ENCODE measurements at places on chromosomes 3 and 15.
A peak's percentile ranks its signal among the peaks of the same experiment; 100 is the strongest.

- DNase-seq = peak; percentile 67
These were observed 142.0 kb upstream of the PDZRN3 start for GRCh38 chr3:73766599-73767381.

GRCh38 chr3:65178703-65179102 is 490.9 kb upstream of the ADAMTS9 start:
- DNase-seq = no peak

GRCh38 chr3:166569589-166569988 is 732.4 kb upstream of the BCHE start:
- peak; percentile 30 for DNase-seq

DNA sequence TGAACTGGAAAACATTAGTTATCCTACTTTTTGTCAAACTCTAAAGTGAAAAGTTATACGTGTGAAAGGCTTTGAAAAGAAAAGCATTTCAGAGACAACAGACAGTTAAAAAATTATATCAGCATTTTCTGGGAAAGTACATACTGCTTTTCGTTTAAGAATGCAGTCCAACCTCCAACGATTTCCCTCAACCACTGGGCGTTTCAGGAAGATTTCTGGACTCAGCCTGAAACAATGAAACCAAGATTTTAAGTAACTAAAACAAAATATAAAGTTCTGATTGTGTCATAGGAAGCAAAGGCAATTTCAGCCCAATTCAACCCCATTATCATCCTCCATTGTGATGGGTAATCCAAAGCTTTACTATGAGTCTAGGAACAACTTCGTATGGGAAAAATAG is 110.7 kb downstream of the PLD1 start:
- DNase-seq = no peak

GRCh38 chr15:92480361-92480760 is 86.7 kb downstream of the ST8SIA2 start:
- DNase-seq = no peak

- no peak for DNase-seq
These were observed 96.9 kb upstream of the TBL1XR1 start for GRCh38 chr3:177294221-177294620.

DNA sequence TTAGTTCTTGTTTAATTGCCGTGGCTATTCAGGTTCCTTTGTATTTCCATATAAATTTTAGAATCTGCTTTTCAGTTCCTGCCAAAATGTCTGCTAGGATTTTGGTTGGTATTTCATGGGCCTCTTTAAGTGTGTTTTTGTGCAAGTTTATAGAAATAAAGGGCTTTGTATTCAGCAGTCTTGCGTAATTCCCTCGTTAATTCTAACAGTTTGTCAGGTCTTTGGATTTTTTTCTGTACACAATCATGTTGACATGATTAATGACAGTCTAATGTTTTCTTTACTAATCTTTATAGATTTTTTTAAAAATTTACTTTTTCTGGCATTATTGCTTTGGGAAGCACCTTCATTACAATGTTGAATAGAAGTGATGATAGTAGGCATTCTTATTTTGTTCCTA is 120.9 kb downstream of the NEK11 start:
- DNase-seq = no peak

DNA sequence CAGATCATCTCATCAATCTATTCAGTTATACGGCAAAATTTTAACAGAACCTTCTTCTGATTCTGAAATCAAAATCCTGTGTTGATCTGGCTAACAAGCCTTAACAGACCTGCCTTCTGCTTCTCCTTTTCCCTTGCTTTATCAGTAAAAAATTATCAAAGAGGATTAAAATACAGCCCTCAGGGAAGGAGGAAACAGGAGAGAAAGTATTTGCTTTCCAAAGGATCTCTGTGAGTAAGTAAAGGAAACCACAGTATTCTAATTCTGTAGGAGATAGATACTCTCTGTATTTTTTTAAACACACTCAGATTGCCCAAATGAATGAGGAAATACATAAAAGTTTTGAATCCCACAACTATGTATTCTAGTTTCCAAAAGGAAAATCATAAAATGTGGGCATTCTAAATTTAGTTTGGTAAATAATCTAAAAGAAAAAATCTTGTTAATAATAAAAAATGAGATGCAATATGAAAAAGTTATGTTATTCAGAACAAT is 221.8 kb downstream of the ZIC1 start:
- no peak for DNase-seq

DNA sequence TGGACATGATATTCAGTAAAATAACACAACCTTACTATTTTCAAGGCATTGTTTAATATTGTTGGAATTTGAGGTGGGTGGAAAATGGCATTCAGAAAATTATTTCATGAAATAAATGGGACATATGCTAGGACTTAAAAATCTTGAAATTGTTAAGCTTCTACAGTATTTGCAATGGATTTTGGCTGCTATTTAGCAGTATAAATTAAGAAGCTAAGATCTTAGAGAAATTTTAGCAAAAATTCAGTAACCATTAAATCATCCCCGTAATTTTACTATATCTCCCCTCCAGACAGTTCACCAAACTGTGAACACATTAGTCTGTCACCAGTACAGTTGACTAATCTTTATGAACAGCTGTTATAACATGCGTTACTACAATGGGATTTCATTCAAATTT is 8.2 kb downstream of the DIPK2A start:
- no peak for DNase-seq

DNA sequence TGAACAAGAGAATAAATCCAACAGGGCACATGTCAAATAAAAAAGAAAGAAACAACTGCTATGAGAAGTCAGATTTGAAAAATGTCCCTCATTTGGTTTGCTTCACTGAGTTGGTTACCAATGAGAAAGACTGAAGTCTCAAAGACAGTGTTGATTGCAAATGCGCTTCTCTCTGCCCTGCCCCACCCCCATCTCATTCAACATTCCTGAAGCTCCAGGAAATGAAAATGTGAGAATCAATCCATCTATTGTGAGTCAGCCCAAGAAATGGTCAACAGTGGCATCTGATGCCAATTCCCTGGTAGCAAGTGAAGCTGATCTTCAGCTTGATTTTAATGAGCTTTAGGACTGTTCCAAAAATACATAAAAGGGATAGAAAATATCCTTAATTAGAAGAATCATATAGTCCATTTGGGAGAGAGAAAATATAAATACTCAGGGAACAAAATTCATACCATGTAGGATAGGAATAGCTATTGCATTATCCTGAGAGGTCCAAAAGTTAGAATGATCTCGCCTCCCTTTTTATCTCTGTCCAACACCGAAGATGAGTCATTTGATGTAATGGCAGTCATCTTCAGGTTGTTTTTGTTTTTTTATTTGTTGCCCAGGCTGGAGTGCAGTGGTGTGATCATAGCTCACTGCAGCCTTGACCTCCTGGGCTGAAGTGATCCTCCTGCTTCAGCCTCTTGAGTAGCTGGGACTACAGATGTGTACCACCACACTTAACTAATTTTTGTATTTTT is 200.3 kb upstream of the UMPS start:
- no peak for DNase-seq

Measured in HS-5 (cell line).